Germinal center (tissue), 1 donor: ENCODE measurements at places on chromosomes 16 and 17.

- DNase-seq = no peak
Measured at GRCh38 chr16:53154513-53154912, 99.7 kb downstream of the CHD9 start.

DNA sequence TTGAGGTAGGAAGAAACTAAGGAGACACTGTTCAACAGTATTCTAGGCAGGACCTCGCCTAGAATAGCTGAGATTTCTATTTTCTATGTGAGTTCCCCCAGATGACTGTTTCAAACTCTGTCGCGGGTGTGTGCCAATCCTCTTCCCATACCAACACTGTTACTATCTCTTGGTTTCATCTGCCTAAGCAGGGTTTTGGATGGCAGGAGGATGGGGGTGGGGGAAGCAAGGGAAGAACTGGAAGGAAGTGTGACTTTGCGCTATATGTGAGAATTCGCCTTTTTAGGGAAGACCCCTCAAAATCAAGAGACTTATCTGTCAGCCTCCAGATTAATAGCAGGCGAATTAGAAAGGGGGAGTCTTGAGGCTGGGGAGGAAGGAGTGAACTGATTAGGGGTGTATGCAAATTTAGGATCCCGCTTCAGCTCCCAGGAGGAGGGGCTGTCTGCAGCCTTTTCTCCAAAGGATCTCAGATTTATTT is 521 bp upstream of the G6PC3 start:
- DNase-seq = peak; percentile 18

GRCh38 chr16:52383640-52384292 is 163.2 kb downstream of the TOX3 start:
- DNase-seq = no peak

- no peak for DNase-seq
Measured at GRCh38 chr17:58189436-58190146, 2.9 kb upstream of the EPX start.
